ENCODE measurements at places on chromosomes 6 and 20.

DNA sequence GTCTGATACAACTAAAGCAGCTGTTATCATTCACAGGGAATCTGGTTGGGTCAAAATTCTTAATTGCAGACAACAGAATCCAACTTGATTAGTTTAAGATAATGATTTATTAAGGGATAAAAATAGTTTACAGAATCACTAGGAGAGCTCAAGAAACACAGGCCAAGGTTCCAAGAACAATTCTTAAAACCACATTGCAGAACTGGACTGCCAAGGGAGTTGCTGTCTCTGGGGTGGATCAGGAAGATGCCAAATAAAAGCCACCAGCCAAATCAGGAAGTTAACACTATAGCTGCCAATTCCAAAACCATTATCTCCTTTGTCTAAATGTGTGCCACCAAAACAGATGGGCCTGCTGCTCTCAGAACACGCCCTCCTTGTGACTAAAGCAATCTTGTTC lies 53.7 kb downstream of the NUDT3 start:
- no peak for DNase-seq

GRCh38 chr20:18738888-18739287 lies 74.7 kb upstream of the SCP2D1 start:
- no peak for DNase-seq

DNA sequence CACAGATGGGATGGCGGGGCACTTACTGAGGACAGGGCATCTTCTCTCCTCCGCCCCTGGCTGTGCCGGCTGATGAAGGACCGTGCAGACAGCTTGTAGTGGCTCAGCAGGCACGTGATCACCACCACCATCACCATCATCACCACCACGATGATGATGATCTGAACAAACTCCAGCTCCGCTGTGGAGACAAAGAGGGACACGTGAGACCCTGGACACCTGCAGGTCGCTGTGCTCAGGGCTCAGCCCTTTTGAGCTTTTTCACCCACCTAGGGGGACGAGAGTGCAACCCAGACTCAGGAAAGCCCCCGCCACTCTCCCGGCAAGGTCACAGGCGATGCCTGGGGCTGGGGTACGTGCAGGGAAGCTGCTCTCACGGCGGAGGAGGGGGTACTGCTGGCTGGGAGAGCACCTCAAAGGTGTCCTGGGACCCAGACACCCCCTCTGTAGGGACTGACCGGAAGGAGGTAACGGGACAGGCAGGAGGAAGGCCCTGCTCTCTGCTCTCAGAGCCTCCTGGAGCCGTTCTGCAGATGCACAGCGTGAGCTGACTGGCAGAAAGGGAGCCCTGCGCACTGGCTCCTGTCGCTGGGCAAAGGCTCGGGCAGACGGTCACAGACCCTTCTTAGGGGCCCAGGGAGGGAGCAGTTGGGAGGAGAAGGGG lies 39.4 kb upstream of the ZBP1 start:
- DNase-seq, result no peak

DNA sequence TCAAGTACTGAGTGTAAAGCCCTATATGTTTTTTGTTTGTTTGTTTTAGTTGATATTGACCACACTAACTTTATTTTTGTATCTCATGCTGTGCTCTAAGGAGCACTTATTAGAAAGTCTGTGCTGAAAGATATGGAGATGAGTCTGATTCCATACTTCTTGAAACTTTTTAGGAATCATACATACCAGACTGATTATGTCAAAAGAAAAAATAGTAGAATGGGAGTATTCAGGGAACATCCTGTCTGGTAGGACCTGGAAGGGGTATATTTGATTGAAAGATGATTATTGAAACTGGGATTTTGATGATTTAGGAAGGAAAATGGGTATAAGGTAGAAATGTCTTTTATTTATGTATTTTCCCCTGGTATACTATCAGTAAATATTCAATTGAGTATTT lies 111.4 kb downstream of the QKI start:
- DNase-seq, result no peak

DNA sequence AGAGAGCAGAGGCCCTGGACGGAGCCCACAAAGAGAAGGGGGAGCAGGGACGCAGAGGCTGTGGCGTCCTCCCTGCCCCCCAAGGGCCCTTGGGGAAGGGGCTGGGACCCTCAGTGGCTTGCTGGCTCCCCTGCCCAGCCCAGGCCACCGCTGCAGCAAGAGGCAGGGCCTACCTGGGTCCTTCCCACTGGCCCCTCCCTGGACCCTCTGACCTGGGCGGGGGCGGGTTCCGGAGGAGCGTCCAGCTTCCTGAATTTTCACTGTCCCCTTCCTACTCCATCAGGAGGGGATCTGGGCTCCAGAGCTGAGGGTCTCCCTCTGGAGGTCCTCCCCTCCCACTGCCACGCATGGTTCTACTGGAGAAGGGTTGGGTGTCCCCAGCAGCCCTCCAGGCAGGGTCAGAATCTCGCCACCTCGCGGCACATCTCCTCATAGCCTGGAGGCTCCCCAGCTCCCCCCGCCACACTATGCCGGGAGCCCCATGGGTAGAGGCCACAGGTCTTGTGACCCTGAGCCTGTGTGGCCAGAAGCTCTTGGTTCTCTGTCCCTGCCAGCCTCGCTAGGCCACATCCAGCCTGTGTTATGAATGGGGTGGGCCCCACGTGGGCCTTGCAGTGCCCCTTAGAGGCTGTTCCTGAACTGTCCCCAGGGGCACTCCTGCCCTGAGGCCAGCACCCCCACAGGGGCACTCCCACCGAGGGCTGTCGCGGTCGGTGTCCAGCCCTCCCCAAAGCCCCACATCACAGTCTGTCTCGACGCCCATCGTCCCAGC lies 1.0 kb upstream of the SOX18 start:
- no peak for DNase-seq

- no peak for DNase-seq
Measured at GRCh38 chr6:89965441-89966227, 71.4 kb downstream of the GJA10 start.

Data from natural killer cell treated with Interleukin-12 subunit alpha and Interleukin-12 subunit beta and Interleukin-15 and Interleukin-18, amount 100 ng/mL, for 72 hours (primary cell).